ENCODE measurements at places on chromosomes 5 and 9.

DNA sequence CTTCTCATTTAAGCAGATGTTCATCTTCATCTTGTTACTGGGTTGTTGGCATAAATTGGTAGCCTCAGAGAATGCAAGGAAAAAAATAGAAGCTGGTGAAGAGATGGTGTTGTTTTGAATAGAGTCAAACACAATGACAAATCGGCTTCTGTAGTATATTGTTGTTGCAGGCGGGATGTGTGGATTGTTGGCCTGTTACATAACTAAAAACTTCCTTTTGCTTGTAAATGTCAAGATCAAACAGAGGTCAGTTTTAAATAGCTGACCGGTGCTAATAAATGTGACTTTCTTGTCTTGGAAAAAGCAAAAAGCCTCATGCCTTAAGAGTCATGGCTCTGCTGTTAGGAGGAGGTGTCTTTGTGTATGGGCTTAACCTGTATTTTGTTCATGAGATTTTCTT, 59.2 kb downstream of the CCDC192 start:
- DNase-seq: no peak

DNA sequence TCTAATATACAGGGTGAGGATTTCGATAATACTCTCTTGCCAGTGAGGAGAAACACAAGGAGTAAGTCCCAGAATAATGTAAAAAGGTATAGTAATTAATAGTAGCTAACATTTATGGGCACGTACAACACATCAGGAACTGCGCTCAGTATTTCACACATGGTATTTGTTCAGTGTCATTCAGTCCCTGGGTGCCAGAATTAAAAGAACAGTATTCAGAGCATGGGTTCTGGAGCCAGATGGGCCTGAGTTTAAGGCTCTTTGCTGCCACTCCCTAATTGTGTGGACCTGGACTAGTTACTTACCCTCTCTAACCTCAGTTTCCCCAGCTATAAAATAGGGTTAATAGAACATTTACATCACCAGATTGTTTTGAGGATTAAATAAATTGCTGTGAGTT, 16.3 kb downstream of the OSTF1 start:
- no peak for DNase-seq

DNA sequence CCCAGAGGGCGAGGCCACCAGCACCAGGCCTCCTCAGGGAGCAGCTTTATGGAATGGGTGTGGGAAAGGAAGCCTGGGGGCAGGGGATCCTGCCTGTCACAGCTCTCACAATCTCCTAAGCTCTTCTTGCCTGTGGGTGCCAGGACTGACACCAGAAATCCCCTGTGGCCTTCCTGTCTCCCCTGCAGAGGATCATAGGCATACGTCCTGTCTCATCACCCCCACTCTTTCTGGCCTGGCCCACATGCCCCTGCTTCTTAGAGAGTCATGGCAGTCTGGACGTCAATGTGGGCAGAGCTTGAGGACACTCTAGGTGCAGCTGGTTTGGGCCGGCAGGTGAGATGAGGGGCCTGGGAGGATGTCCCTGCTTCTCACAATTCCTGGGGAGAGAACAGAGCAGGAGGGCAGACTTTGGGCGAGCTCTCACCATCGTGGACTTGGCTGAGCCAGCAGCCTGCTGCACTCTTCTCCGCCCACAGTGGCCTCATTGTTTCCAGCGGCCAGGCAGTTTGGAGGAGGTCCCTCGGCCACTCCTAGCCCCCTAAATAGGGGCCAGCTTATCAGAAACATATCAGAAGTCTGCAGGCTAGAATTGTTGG, 67.3 kb upstream of the ZFR start:
- no peak for DNase-seq

GRCh38 chr9:27183701-27184100, 74.7 kb downstream of the TEK start:
- no peak for DNase-seq

- DNase-seq: no peak
These were observed 62.6 kb downstream of the ANKRD55 start for GRCh38 chr5:56170557-56170956.
